AG08396 (cell line): ENCODE measurements at places on chromosomes 2 and 18.
A peak's percentile ranks its signal among the peaks of the same experiment; 100 is the strongest.

DNA sequence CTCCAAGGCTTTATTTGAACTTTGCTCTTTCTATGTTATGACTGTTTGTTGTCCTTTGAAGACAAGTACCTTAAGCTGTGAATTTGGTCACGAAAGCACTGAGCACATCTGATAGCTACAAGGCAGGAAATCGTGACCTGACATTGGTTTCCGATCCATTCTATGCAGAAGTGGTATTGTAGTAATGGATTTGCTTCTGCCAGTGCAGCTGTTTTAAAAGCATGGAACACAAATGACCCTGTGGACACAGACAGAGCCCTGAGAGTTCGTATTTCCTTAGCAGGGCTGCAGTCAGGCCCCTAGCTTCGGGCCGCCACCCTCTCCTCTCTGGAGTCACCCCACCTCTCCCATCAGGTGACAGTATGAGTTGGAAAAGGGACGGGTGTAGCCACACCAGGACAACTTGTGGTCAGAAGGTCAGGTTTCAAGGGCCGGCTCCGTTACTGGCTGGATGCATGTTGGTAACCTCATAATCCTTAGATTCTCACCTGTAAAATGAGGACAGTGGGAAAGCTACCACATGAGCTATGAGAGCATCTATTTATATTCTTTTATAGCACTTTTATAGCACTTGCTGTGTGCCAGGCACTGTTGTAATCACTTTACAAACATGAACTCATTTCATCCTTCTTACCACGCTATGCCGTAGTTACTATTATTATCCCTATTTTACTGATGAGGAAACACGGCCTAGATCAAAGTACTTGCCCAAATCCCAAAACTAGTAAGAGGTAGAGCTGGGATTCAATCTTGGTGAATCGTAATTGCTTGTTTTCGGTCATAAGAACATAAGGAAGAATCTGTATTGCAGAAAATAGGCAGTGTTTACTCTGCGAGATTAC lies 70.2 kb downstream of the SPATS2L start:
- DNase-seq = no peak

GRCh38 chr2:105125428-105125827 lies 87.6 kb downstream of the MRPS9 start:
- DNase-seq = no peak

GRCh38 chr2:122530814-122531213 lies 775.4 kb downstream of the TSN start:
- DNase-seq = no peak

DNA sequence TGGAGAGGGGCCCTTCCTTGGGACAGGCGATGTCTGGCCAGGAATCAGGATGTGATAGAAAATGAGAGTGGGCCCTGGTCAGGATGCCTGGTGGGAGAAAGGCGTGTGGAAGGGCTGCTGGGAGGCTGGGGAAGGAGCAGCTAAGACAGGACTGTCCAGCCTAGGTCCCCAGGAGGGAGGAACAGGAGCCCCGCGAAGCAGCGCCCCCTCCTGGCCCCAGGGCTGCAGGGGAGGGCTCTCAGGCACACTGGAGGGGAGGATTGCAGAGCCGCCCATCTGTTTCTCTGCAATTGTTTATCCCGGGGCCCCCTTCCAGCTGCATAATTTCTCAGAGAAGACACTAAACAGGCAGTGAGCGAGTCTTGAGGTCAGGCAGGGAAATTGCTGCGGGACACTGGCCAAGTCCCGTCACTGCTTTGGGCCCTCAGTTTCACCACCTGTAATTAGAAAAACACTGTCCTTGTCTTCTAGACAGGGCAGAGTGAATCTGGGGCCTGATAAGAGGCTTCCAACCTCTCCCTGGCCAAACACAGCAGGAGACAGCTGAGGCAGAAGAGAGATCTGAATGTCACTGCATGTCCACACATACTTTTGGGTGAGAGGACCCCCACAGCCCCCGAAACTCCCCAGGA lies 3.9 kb upstream of the NPPC start:
- peak; percentile 50 for DNase-seq

DNA sequence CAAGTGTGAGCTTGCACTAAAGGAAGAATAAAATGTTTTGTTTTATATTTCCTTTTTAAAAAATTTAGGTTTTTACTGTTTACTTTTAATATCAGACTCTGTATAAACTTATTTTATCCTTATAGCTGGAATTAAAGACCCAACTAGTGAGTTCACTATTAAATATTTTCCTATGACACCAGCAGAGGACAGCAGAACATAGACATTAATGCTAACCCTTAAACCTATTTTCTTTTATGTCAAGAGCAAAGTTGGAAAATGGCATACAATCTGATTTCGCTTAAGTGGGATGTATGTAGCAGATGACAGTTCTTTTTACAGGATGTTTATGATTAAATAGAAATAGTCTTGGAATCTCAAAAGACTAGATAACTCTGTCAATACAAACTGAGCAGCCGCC lies 188.2 kb upstream of the XIRP2 start:
- DNase-seq = no peak

- DNase-seq = no peak
Observed at GRCh38 chr18:56952026-56952425, 194.9 kb upstream of the BOD1L2 start.

DNA sequence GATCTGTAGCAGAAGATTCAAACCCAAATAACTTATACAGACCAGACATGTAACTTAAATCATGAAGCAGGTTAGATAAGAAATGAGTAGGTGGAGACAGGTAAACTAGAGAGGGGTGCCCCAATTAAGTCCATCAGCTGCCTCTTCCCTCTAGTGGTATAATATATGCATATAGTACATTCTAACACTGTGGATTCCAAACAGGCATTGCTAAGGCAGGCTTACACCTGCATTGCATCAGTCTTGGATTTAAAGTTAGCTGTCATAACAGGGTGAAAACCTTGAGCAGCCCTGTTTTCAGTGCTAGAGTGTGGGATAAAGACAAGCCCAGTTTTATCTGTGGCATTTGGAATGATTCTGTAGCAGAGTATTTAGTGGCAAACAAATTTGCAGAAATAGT lies 63.4 kb downstream of the NYAP2 start:
- no peak for DNase-seq

DNA sequence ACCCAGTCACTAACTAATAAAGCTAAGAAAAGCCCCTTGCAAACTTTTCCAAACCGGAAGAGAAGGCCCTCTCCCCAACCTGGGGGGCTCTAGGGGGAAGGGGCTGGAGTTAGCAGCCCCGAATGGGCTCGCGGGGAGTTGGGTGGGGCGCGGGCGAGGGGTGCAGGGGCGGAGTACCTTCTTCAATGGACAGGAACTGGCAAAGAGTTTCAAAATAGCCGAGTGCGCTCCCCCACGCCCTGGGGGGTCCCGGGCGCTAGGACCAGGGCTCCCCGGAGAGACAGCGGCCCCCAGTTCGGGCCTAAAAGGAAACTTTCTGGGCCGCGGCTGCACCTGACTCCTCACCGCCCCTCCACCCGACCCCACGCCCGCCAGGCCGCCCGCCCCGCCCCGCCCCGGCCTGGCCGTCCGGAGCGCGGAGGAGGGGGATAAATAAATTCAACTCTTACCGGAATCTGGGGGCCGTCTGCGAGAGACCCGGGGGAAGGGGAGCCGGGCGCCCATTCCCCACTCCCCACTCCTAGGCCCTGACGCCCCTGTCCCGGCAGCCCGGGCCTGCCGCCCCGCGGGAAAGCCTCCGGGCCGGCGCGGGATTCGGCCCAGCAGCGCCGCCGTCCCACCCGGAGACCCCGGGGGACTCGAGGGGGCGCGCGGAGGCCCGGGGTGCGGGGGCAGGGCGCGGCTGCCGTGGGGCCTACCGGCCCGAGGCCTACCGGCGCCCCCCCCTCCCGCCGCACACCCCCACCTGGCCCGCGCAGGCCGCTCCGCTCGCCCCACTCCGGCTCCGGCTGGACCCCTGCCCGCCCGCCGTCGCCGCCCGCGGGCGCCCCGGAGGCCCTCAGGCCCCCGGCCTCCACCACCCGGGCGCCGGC lies 868 bp downstream of the INO80D start:
- peak; percentile 55 for DNase-seq

GRCh38 chr2:148124271-148124670 lies 103.4 kb downstream of the MBD5 start:
- no peak for DNase-seq

DNA sequence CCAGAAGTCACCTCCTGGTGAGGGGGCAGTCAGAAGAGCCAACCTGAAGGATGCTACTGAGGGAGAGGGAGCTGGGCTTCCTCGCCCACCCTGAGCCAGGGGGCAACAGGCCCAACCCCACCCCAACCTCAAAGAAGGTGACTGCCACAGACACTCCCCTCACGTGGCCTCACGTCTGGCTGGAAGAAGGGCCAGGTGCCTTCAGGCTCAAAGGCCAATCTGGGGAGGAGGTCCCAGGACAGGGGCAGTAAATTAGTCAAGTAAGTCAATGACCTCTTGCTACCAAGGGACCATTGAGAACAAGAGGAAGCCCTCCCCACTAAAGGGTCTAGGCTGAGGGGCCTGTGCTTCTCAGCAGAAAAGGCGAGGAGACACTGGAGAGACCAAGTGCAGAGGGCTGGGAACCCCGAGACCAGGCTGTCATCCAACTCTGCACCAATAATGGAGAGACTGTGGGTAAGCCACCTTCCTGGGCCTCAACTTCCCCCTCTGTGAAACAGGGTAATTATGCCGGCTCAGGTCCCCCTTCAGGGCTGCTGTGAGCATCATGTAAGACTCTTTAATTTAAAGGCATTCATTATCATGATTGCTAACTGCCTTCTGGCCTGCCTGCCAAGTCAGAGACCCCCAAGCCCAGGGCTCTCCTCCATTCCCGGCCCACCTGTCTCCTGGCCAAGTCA lies 20.2 kb upstream of the TNS1 start:
- DNase-seq = no peak

DNA sequence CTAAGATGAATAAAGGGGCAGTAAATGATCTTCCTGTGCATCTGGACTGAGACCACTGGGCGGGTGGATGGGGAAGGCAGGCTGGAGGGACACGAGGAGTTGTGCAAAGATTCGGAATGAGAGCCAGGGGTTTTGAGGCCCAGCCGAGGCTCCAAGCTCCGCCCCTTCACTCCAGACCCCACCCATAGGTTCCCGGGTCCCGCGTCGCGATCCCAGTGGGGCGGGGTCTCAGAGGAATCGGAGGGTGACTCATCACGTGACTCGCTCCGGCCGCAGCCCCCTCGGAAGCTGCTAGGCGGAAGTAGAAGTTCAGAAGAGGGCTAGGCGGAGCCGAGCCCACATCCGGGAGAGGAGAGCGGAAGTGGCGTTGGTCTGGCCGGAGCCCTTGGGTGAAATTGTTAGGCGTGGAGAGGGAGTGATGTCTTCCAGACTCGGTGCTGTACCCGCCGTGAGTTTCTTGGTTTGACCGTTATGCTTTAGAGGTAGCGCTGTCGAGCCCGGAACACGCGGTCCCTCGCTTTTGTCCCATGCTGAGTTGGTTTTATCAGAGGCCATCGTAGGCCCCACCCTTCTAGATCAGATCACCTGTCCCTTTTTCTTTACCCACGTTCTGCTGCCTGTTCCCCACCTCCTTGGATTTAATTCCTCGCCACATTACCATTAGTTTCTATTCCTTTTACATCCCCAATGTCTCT lies at the start of gene ZNF512:
Gene ZNF512 (plus strand): TSS at position 348 of the 695 bp plus-strand sequence. CDS start 71 bp downstream, at position 419.
- DNase-seq = peak; percentile 93

DNA sequence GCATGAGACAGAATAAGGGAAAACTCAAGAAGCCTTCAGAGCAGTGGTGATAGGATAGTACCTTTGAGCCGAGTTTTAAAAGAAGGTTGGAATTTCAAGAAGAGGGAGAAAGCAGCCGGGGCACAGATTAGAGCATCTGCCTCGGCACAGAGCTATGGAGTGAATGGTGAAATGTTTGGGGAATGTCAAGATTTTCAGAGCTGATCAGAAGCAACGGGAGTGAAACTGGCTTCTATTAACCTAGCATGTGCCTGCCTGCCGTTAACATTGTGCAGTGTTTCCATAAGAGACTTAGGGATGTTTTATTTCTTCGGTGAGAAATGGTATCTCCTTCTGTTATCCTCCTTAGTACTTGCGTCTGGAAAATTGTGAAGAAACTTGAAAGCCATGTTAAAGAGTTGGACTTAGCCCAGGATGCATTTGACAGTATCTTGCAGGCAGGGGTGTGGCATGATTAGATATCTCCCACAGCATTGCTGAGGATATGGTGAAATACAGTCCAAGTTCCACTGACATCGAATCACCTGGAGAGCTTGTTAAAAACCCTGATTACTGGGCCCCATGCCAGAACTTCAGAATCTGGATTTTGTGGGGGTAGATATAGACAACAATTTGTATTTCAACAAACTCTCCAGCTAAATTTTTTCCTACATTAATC lies 96.8 kb upstream of the PPP1CB start:
- no peak for DNase-seq

- no peak for DNase-seq
Observed at GRCh38 chr2:47083886-47084687, 71.0 kb downstream of the STPG4 start.

DNA sequence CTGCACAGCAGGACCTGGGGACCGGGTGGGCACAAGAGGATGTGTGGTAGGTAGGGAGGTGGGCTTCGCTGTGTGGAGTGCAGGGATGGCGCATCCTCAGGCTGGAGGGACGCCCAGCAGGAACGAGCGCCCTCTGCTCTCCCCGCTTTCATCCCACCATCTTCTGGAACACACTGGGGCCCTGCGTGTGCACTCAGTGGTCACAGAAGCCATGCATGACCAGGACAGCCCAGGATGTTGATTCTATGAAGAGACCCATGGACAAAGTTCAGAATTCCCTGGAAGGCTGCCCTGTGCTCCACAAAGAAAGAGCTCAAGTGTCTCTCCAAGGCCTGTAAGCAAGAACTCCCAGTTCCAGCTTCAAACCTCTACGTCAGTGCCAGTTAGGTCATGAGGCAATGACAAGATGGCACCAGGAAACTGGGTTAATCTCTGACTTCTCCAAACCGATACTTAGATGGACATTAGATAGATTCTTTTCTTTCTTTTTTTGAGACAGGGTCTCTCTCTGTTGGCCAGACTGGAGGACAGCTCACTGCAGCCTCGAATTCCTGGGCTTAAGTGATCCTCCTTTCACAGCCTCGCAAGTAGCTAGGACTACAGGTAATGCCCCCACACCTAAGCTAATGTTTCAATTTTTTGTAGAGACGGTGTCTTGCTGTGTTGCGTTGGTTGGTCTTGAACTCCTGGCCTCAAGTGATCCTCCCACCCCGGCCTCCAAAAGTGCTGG lies 3.4 kb downstream of the SLC66A2 start:
- no peak for DNase-seq

DNA sequence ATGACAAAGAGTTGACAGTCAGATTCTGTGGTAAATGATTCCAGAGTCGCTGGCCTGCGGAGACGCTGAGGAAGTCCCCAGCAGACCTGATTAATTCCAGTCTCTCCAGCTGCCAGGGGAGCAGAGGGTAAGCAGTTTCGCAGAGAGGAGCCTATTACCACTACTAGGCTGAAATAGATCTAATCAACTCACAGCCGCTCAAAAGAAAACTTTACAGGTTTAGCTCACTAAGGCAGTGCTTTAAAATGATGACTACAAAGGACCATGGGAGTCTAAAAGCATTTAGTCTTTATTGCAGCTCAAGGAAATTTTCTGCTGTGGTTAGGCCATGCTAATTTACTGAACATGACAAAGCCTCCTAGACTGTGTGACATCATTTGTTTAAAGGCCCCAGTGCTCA lies 445.6 kb upstream of the POU3F3 start:
- no peak for DNase-seq

DNA sequence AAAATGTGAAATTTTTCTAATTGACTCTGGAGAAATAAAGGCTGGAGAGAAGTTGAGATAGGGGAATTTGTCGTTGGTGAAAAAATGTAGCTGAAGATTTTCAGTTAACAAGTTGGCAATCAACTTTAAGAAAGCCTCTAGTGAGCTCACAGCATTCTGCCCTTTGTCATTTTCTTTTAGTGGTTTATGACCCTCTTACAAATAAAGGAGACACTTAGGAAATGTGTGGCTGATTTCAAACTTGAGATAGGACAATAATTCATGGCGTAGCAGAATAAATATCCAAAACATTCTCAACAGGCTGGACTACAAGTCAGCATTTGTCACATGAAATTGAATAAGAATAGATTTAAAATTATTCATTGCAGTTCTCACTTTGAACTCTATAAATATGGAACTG lies 412.5 kb upstream of the SPHKAP start:
- no peak for DNase-seq
